ENCODE measurements at places on chromosomes 6 and 20. TPM values are rescaled to one million over a fixed set of nuclear protein-coding genes. Genes with fewer than 3 reads are reported as not detected.

FAM83C gene
- total RNA-seq: 0.16 TPM

PTPRT gene
- 12.1 TPM for total RNA-seq

TUBB2A gene
- total RNA-seq: 209 TPM

PRSS16 gene
- 0.66 TPM for total RNA-seq

FKBP1A gene
- 73.3 TPM for total RNA-seq

ENPP1 gene
- 10.3 TPM for total RNA-seq

TSHZ2 gene
- 14.7 TPM for total RNA-seq

FRK gene
- 2.3 TPM for total RNA-seq

ATP5F1E gene
- 9.1 TPM for total RNA-seq

MRPS26 gene
- total RNA-seq: 36.7 TPM

FAM217A gene
- total RNA-seq: not detected

CLPSL1 gene
- total RNA-seq: not detected

DYNLT1 gene
- 49.7 TPM for total RNA-seq

FAM209B gene
- not detected for total RNA-seq

OPN5 gene
- 0.33 TPM for total RNA-seq

TRAPPC3L gene
- total RNA-seq: 0.38 TPM

OR2B6 gene
- not detected for total RNA-seq

ELOVL5 gene
- total RNA-seq: 54.9 TPM

SLC22A16 gene
- 0.82 TPM for total RNA-seq

HTR1B gene
- total RNA-seq: 4.7 TPM

FAM184A gene
- 29.1 TPM for total RNA-seq

MGME1 gene
- total RNA-seq: 23.3 TPM

OR2H1 gene
- total RNA-seq: not detected

KIF6 gene
- total RNA-seq: 6.2 TPM

SEMG1 gene
- total RNA-seq: not detected

CD2AP gene
- 41.7 TPM for total RNA-seq

RIMS1 gene
- 56.7 TPM for total RNA-seq

KIF25 gene
- not detected for total RNA-seq

SEL1L2 gene
- total RNA-seq: 0.60 TPM

ANKRD6 gene
- total RNA-seq: 32.1 TPM

GNAS-AS1 gene
- total RNA-seq: 1.8 TPM

SPACA1 gene
- total RNA-seq: not detected

ZNF334 gene
- 34.7 TPM for total RNA-seq

PROCR gene
- 22.7 TPM for total RNA-seq

INSM1 gene
- 25.6 TPM for total RNA-seq

CPNE5 gene
- 10.8 TPM for total RNA-seq

CEP85L gene
- total RNA-seq: 44.8 TPM

FKBP1C gene
- not detected for total RNA-seq

IL17A gene
- total RNA-seq: not detected

MAP7 gene
- total RNA-seq: 40.2 TPM

TTK gene
- 11.9 TPM for total RNA-seq

CDC25B gene
- 35.2 TPM for total RNA-seq
